ENCODE measurements at places on chromosomes 5 and 9.

- no peaks in the 10 kb centered on the region for H3K4me1 ChIP-seq
- H3K27me3 ChIP-seq, result no peaks in the 10 kb centered on the region
- no peak for DNase-seq
- no peak overlapping the region for H3K27ac ChIP-seq
- no peaks in the 10 kb centered on the region for H3K36me3 ChIP-seq
Observed at GRCh38 chr5:109453251-109453650, 43.5 kb upstream of the PJA2 start.

DNA sequence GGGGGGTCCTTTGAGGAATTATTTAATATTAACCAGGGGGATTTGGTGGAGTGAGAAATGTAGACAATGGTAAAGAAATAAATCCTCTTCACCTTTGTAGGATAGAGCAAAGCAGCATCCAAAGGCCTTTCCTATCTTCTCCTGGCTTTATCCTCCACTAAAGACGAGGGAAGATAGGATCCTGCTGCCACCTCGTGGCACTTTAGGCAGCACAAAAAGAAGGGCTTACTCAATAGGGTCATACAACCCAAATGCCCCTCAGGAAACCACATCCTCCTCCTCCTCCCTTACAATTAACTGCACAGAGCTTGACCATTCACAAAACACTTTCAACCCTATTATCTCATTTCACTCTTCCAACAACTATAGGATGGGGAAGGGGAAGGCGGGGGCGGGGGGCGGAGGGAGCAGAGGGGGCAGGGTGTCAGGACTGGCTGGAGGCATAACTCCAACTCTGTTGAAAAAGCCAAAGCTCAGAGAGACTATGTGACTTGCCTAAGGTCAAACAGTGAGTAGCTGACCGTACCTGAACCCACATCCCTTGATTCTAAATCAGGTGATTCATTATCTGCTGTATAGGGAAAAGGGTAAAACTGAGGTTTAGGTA lies 45.4 kb upstream of the MYOT start:
- no peaks in the 10 kb centered on the region for H3K27me3 ChIP-seq
- H3K27ac ChIP-seq, result no peak overlapping the region
- DNase-seq, result no peak

DNA sequence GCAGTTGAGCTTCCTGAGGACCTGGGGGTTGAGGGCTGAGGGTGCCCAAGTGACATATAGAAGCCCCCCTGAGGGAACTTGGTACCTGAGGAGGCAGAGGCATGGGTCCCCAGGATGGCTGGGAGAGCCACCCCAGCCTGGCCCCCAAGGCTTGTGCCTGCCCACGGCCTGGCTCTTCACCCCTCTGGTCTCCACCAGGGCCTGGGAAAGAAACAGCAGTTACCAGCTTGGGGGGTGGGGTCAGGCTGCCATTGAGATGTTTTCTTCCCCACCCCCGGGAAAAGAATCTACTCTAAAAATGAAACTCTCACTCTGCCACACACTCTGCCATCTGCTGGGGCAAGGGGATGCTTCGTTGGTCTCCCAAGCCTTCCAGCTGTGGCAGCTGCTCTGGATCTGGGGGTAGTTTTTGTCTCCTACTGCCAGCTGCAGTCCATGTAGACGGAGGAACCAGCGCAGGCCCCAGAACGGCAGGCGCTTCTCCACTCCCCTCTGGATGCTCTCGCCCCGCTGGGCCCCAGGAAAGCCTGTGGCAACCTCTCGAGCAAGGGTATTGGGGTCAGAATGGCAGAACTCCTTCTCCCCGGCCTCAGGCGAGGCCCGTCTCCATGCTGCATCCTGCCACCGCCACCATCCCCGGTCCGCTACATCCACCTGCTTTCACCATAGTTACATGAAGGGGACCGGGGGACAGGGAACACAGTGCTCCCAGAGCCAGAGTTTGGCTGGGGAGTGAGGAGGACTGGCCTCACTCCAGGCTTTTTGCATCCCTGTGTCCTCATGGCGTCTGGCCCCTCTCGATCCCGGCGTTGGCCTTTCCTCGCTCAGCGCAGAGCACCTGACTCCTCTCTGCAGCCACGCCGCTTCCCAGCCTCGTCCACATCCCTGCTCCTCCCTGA lies 123.5 kb downstream of the DAB2IP start:
- H3K4me1 ChIP-seq, result no peaks in the 10 kb centered on the region
- H3K4me3 ChIP-seq, result no peak overlapping the region
- H3K36me3 ChIP-seq, result no peaks in the 10 kb centered on the region

GRCh38 chr9:76352026-76352620 lies 42.1 kb downstream of the RFK start:
- no peaks in the 10 kb centered on the region for H3K27me3 ChIP-seq
- DNase-seq, result no peak
- H3K36me3 ChIP-seq, result no peaks in the 10 kb centered on the region
- no peak overlapping the region for H3K27ac ChIP-seq
- H3K4me3 ChIP-seq, result no peak overlapping the region
- H3K4me1 ChIP-seq, result no peaks in the 10 kb centered on the region

DNA sequence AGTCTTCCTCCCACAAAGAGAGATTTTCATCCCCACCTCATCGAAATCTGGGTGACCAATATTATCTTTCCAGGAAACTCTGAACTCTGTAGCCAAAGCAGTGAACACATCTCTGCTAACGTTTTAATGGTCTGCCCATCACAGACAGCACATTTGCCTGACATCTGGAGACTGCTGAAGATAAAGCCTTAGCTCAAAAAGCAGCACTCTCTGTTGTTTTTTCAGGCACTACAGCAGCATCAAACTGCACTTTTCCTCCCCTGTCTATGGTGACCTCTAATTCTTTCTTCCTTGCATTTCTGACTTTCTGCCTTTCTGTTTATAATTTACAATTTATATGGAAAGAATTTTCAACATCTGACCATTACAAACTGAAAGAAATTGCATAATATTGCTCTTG lies 66.8 kb downstream of the RAB3C start:
- no peaks in the 10 kb centered on the region for H3K36me3 ChIP-seq
- no peak for DNase-seq
- H3K4me3 ChIP-seq, result no peak overlapping the region

DNA sequence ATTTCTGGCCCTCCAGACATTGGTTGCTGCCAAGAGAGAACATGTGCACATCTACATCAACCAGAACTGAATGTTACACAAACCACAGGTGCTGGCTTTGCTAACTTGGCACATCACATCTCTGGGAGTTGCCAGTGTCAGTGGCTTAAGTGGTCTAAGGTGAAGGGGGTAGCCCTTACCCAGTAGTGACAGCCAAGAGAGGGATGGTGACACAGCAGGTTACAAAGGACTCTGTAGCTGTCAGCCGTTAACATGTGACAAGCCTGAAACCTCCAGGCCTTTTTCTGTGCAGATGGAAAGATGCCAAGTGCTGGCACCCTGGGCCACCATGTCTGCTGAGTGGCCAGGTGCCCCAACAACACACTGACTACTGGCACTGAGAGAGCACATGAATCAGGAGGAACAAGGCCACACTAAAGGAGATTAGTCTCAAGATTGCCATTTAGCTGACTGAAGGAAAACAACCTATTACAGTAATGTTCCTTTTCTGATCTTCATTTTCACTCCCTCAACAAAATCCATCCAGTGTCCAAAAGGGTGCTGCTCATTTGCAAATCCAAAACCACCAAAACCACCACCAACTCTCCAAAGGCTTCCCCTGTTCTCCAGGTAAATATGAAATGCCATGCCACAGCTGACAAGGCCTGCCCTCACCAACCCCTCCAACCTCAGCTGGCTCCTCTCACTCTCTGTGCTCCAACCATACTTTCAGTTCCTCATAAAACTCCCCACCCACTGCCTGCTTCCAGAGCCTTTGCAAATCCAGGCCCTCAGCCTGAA lies 20.2 kb downstream of the SIL1 start:
- H3K36me3 ChIP-seq, result no peaks in the 10 kb centered on the region
- peak; percentile 75 for DNase-seq
- peak overlapping the region; percentile 77 for H3K27ac ChIP-seq
- H3K4me1 ChIP-seq, result peaks cover 21% of the 10 kb centered on the region
- no peak overlapping the region for H3K4me3 ChIP-seq

DNA sequence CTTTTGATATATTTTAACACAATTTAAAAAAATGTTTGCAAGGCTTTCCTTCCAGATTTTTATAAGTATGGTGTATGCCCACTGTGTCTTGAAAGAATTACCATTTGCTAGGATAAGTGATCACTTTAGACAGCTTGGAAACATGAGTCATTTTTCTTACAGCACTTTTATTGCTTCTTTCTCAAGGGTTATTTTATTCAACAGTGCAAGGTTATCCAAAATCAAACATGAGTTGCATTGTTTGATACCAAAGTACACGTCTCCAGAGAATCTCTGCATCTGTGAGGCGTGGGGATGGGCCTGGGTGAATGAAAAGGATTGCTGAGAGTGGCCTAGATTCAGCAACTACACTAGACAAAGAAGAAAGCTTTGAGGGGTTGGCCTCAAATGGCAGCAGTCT lies 329.6 kb downstream of the ADAMTS6 start:
- H3K4me1 ChIP-seq, result no peaks in the 10 kb centered on the region
- H3K36me3 ChIP-seq, result no peaks in the 10 kb centered on the region
- DNase-seq, result no peak
- no peak overlapping the region for H3K27ac ChIP-seq
- H3K27me3 ChIP-seq, result no peaks in the 10 kb centered on the region

DNA sequence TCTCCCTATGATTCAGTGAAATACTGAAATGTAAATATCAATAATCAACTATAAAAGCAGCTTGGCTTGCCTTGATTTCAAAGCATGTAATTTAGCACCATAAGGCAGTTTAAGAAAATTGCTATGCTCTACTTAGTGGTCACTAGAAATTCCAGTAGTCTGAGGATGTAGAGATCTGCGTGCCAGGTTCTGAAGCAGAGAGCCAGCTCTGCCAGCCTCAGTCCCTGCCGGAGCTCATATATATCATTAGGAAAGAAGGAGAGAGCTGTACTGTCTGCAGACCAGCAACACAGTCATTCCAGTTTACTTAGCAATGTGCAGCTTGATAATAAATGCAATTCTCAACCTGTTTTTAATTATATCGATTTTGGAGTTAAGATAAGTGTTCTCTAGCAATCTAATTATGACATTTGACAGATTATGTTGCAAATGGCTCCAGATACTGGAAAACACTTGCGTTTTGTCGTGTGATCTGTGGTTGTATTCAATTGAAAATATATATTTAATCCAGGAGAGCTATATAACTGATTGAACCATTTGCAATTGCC lies 540.5 kb downstream of the CTNND2 start:
- no peaks in the 10 kb centered on the region for H3K36me3 ChIP-seq
- no peaks in the 10 kb centered on the region for H3K27me3 ChIP-seq
- no peak overlapping the region for H3K27ac ChIP-seq
- H3K4me1 ChIP-seq, result no peaks in the 10 kb centered on the region
